B cell (primary cell): ENCODE measurements at places on chromosomes 1 and 21. TPM values are rescaled to one million over a fixed set of nuclear protein-coding genes. Genes with fewer than 3 reads are reported as not detected.

- H3K27me3 ChIP-seq: no peaks in the 10 kb centered on the region
- DNase-seq: peak; percentile 65
- H3K4me1 ChIP-seq: no peaks in the 10 kb centered on the region
- no peak overlapping the region for H3K4me3 ChIP-seq
Measured at GRCh38 chr1:29033829-29034466, 89.8 kb downstream of the TMEM200B start.

DNA sequence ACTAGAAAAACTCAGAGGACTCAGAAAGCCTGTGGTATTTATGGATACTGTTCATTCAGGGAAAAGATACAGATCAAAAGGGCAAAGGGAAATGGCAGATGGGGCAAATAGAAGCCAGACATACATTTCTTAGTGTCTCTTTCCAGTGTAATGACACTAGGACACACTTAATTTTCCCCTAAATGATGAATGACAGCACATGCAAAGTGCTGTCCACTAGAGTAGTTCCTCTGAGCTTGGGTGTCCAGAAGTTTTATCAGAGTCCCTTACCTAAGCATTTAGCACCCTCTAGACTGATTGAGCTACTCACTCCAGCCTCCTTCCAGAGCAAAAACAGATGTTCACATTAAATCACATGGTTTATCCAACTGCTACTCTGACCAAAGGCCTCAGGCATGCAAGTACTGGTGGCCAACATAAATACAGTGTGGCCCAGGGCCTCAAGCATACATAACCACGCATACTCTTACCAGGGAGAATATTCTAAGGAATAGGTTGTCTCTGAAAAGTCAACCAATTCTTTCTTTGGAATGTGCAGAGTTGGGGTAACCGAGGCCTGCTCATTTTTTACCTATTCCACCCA lies 166.9 kb downstream of the NCAM2 start:
- H3K27ac ChIP-seq: no peak overlapping the region
- H3K4me1 ChIP-seq: peaks cover 6% of the 10 kb centered on the region
- H3K4me3 ChIP-seq: no peak overlapping the region
- no peaks in the 10 kb centered on the region for H3K36me3 ChIP-seq
- no peak for DNase-seq

DNA sequence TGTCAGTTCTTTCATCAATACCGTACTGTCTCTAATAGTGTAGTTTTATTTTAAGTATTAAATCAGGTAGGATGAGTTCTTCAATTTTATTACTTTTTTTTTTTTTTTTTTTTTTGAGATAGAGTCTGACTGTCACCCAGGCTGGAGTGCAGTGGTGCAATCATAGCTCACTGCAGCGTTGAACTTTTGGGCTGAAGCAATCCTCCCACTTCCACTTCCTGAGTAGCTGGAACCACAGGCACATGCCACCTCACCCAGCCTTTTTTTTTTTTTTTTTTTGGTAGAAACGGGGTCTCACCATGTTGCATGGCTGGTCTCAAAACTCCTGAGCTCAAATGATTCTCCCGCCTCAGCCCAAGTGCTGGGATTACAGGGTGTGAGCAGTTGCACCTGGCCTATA lies 44.3 kb downstream of the INAVA start:
- no peaks in the 10 kb centered on the region for H3K4me1 ChIP-seq
- H3K27me3 ChIP-seq: no peaks in the 10 kb centered on the region
- no peak for DNase-seq
- H3K27ac ChIP-seq: no peak overlapping the region
- H3K36me3 ChIP-seq: no peaks in the 10 kb centered on the region

The GIPC2 gene
- not detected in 2 replicates for polyA plus RNA-seq

GRCh38 chr21:44601596-44602462 lies 1.4 kb downstream of the KRTAP10-7 start:
- no peak for DNase-seq
- no peak overlapping the region for H3K27ac ChIP-seq
- no peaks in the 10 kb centered on the region for H3K4me1 ChIP-seq
- no peaks in the 10 kb centered on the region for H3K36me3 ChIP-seq
- H3K27me3 ChIP-seq: no peaks in the 10 kb centered on the region
